ENCODE measurements at places on chromosomes 4 and X.

GRCh38 chr4:28254003-28254402, 1393.4 kb downstream of the STIM2 start:
- no peak for DNase-seq

DNA sequence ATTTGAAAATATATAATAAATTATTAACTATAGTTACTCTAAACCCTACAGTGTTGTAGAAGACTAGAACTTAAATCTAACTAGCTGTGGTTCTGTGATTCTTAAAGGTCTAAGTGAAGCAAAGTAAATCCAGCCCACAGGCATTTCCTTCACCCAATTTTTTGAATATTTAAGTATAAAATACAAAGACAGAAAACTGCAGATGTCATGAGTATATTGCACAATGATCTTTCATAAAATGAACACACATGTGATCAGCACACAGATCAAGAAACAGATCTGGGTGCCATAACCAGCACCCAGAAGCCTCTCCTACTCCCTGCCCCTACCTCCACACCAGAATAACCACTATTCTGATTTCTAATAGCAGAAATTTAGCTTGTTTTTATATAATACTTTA, 82.9 kb downstream of the CAMK2D start:
- DNase-seq = no peak

- DNase-seq = no peak
Observed at GRCh38 chrX:155857561-155857960, 23.6 kb upstream of the VAMP7 start.

GRCh38 chr4:58760100-58760499, 1649.9 kb upstream of the IGFBP7 start:
- no peak for DNase-seq

DNA sequence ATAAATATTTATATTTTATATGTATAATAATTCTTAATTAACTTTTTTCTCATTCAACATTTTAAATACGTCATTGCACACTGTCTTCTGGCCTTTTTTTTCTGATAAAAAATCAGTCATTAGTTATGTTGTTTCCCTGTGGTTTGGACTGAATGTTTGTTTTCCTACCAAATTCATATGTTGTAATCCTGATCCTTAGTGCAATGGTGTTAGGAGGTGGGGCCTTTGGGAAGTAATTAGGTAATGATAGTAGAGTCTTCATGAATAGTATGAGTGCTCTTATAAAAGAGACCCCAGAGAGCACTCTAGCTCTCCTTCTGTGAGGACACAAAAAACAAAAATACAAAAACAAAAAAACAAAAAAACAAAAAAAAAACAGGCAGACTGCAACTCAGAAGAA, 117.2 kb downstream of the GASK1B start:
- no peak for DNase-seq

- DNase-seq = no peak
Observed at GRCh38 chr4:8882239-8882638, 10.6 kb upstream of the HMX1 start.

DNA sequence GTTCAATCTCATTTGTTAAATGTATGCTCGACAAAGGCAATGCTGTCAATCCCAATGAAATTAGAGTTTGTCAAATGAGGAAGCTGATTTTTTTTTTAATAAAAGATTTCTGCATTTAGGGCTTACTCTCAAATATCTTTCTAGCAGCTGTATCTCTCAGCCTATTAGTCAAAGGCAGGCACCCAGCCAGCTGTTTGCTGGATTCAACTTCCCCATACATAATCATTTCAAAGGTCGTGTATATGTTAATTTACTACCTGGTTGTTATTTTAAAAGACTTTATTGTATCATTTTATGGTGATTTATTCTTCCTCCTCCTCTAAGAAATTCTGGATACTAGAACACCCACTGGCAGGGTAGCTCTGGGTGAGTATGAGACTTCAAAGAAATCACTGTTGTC, 27.1 kb downstream of the RAI2 start:
- no peak for DNase-seq

GRCh38 chrX:42857766-42858165, 79.8 kb upstream of the PPP1R2C start:
- DNase-seq = no peak
